ENCODE measurements at places on chromosomes 3 and 15.
A peak's percentile ranks its signal among the peaks of the same experiment; 100 is the strongest.

- no peak for DNase-seq
Observed at GRCh38 chr3:158205994-158206393, 96.1 kb downstream of the RSRC1 start.

DNA sequence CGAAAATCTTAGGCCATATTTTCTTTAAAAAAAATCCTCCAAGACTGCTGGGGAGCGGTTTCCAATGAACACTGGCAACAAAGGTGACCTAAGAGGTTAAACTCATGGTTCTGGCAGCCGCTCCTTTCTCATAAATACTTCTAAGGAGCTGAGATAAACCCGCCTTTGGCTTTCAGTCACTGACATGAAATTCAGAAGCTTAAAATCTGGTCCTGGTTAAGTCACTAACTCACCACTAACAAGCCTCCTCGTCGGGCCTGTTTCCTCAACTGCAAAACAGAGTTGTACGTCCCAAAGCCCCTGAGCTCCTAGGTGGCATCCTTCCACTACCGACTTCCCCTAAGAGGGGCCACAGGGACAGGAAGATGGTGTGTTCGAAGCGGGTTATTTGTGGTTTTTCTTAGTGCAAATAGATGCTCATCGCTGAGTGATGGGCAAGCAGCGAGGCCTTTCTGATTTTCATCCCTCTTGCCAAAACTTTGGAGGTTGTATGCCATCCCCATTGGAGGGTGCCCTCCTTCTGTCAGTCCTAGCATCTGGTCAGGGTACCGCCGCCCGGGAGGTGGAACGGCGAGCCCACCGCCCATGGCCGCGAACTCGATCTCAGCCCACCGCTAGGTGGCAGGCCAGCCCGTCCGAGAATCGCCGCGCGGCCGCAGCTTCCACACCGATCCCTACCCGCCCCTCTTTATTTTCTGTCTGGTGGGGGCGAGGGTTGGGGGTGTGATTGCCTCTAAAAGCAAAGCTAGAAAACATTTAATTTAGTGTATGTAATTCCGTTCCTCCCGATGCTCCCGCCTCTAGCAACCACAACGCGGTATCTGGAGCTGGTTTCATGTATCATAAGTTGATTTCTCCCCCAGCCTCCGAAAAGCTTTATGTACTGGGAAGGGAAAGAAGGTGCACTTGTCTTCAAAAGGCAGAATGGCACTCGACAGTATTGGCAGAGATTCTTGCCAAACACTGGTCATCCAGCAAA lies 4.6 kb downstream of the BCL6 start:
- peak; percentile 65 for DNase-seq

GRCh38 chr15:88513195-88513594 lies 33.3 kb downstream of the DET1 start:
- DNase-seq, result no peak

GRCh38 chr3:51928438-51928837 lies 13.3 kb downstream of the RRP9 start:
- DNase-seq, result no peak

DNA sequence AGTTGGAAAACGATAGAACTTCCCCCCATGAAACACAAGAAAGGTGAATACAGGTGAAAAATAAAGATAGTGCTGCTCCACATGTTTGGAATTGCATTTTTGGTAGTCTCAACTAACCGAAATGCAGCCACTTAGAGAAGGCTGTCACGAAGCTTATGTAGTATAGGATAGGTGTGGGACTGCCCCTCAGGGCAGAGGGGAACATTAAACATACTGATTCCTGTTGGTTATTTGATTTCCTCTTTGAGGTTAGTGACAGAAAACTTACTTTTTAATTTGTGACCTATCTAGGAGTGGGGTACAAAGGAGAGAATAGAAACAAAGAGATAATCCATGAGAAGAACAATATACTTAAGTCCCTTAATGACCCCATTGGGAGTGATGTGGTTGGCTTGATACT lies 85.8 kb upstream of the SATB1 start:
- DNase-seq, result no peak

DNA sequence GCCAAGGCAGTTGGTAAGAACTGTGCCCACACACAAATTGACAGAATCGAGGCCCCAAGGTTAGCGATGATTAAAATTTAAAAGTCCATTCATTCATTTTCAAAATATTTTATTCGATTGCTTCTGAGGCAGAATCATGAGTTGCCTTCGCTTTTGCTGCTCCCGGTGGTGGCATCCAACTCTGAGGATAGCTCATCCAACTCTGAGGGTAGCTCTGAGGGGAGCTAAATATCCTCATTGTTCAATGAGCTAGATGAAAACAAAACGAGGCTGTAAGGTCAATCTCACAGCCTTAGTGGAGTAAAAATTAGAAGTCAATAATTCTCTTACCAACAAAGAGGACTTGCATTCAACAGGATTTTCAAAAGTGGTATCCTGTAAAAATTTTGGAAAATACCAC lies 897 bp upstream of the CHL1 start:
- DNase-seq, result no peak

GRCh38 chr15:47951781-47952180 lies 169.0 kb upstream of the SLC24A5 start:
- DNase-seq, result no peak

- peak; percentile 10 for DNase-seq
Observed at GRCh38 chr3:65548848-65549625, 489.7 kb downstream of the MAGI1 start.

DNA sequence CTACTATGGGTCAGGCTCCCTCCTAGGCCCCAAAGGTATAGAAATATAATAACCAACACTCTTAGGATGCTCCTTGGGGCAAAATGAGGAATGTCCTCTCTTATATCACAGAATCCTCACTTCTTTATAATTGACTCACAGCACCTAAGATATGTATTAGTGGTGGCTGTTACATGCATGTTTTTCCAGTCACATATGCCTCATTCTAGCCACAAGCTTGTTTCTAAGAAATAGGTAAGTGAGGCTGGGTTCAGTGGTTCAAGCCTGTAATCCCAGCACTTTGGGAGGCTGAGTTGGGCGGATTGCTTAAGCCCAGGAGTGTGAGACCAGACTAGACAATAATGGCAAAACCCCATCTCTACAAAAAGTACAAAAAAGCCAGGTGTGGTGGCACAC lies 57.9 kb upstream of the PSMD6 start:
- DNase-seq, result no peak

- no peak for DNase-seq
Observed at GRCh38 chr3:155742349-155742965, 2.4 kb downstream of the PLCH1 start.

- DNase-seq, result no peak
Observed at GRCh38 chr3:152350776-152351175, 82.0 kb downstream of the MBNL1 start.

DNA sequence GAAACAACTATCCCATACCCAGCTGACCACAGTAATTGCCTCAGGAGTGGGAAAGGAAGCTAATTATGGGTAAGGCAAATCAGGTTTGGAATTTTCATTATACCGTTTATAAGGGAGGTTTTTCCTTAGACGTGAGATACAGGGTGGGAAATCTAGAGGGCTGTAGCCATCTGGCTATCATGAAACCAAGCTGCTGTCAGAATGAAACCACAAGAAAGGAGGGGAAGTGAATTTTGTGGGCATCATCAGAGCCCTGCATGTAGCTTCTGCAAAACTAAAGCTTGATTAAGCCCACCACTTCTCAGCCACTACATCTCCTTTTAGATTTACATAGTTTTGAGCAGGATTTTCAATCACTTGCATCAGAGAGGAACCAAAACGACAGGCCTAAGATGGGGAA lies 893.5 kb downstream of the TUSC7 start:
- DNase-seq, result no peak

- no peak for DNase-seq
Observed at GRCh38 chr15:83199288-83199687, 8.3 kb downstream of the HDGFL3 start.

DNA sequence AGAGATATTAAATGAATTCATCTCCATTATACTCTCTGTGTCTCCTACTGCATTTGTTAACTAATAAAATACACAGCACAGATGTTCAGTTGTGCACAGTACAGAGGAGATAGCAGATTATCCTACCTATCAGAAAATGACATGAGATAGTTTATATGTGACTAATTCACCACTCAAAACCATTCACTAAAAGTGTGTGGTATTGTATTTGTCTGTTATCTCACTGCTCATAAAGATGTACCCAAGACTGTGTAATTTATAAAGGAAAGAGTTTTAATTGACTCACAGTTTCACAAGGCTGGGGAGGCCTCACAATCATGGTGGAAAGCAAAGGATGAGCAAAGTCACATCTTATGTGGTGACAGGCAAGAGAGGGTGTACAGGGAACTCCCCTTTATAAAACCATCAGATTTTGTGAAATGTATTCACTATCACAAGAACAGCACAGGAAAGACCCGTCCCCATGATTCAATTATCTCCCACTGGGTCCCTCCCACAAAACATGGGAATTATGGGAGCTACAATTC lies 936.3 kb downstream of the ROBO1 start:
- DNase-seq, result no peak

DNA sequence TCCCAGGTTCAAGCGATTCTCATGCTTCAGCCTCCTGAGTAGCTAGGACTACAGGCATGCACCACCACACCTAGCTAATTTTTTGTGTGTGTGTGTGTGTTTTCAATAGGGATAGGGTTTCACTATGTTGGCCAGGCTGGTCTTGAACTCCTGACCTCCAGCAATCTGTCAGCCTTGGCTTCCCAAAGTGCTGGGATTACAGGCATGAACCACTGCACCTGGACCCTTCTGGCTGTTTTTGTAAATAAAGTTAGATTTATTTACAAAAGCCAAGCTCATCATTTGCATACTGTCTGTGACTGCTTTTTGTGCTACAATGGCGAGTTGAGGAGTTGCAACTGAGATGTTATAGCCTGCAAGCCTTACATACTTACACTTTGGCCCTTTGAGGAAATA lies 28.6 kb upstream of the IL16 start:
- DNase-seq, result no peak

- DNase-seq, result no peak
Observed at GRCh38 chr3:71542521-71543370, 40.8 kb downstream of the FOXP1 start.

DNA sequence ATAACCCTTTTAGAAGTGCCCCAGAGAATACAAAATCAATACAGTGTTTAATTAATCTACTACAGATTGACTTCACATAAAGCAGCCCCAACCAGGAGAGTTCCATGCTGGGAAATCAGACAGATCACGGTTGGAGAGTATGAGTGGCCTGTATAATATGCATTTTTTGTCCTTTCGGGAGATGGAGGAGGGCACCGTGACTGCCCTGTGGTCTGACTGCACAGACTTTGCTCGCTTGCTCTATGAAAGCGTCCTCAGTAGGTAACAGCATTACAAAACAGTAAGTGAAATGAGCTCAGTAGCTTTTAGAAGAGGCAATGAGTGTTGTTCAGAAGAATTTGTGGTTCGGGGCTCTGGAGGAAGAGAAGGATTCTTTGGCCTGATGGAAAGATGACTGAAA lies 34.2 kb upstream of the SKIL start:
- no peak for DNase-seq

DNA sequence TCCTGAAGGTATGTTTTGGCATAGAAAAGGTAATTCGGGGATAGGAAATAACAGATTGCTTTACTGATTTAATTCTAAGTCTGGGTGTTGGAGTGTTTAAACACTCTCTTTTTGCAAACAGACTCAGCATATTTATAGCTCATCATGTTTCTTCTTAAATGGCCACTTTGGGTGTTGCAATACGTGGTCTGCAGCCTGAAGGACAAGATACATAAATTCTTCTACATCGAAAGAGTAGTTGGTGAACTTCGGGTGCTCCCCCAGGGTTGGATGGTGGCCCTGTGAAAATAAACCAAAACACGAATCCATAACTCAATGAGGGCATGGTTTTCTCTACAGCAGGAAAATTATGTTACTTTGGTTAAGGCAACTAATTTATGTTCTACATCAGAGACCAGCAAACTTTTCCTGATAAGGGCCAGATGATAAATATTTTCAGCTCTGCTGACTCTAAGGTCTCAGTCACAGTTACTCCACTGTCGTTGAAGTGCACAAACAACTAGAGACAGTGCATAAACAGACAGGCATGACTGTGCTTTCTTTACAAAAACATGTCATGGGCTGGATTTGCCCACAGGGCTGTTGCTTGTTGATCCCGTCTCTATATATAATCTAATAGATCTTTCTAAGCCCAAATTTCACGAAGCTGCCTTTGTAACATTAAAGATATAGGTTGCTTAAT lies 35.9 kb downstream of the EOGT start:
- DNase-seq, result no peak

DNA sequence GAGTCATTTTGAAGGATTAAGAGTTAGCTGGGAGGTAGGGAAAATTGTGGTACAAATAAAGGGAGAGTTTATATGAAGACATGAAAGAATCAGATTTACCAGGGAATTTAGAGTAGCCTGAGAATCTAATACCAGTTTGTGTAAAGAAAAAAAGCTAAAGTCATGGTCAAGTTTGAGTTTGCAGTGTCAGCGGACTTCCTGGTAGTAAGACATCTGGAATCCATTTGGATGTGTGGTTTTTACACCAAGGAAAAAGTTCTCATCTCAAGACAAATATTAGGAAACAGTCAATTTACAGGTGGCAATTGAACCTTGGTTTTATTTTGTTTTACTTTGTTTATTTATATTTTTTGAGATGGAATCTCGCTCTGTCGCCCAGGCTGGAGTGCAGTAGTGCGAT lies 1.5 kb upstream of the P2RY12 start:
- DNase-seq, result no peak

DNA sequence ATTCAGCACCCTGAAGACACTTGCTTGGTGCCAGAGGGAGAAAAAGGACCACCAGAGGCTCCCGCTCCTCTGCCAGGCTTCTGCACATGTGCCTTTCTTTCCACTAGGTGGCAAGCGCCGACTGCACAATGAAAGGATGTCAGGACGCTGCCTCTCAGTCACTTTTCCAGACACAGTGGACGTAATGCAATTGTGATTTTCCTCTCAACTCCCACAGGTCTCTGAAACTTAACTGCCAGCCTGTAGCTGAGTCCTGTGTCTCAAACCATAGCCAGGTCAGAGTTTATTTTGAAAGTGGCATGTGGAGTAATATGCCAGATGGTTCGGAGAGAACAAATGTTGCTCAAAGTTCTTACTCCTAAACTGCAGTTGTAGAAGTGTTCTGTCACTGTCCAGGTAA lies 162.9 kb downstream of the ITPR1 start:
- peak; percentile 91 for DNase-seq

GRCh38 chr3:72957297-72957696 lies 39.3 kb upstream of the PPP4R2 start:
- DNase-seq, result no peak

DNA sequence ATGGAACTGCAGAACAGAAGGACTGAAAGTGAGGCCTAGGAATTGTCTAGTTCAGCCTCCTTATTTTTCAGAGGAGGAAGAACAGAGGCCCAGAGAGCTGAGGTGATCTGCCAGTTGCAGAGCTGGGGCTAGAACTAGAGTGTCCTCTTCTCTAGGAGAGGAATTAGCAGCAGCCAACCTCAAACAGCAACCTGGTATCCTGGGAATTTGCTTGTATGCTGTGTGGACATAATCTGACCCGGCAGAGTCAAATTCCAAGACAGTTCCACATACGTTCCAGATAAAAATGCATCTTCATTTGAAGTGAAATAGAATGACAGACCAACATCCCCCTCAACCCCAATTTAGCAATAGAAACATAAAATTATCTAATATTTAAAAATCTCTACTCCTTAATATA lies 13.5 kb upstream of the TSC22D2 start:
- DNase-seq, result no peak

GRCh38 chr3:74535281-74535680 lies 79.2 kb downstream of the CNTN3 start:
- no peak for DNase-seq

- peak; percentile 41 for DNase-seq
Observed at GRCh38 chr15:40307421-40308211, at the start of gene PLCB2. PLCB2 (minus strand) TSS chr15:40307935; CDS start chr15:40307672, 263 bp downstream.

GRCh38 chr3:29140666-29141065 lies 140.2 kb upstream of the RBMS3 start:
- DNase-seq, result no peak

All from T47D (cell line).